ENCODE measurements at places on chromosomes 7 and 10.

DNA sequence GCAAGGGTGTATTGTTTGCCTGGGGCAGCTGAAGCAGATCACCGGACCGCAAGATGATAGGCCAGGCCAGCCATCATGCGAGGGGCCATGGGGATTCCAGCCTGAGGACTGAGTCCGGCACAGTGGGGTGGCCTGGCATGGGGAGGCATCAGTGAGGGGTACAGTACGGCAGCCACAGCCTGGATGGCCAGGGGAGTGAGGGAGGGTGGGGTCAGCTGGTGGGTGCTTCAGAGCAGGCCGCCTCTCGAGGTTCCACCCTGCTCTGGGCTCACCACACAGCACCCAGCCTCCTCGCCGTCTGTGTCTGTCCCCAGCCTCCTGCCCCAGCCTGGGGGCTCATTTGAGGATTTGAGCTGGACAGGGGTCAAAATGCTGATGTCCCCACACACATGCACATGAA is 508.5 kb upstream of the FOXK1 start:
- DNase-seq = no peak

DNA sequence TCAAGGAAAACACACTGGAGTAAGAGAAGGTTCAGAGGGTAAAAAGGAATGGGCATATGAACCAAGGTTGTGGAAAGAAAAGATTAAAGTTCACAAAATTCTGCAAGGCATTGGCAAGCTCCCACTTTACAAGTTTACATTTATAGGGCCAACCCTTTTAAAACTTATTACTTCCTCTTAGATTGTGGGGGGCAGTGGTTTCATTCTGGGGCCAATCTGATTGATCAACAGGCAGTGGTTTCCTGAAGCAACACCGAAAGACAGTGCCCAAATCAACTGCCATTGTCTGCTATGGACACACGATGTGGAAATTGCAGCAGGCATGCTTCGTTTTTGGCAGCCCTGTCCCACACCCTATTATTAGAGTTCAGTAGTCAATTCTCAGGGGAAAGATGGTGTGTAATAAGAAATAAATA is 154.0 kb downstream of the SGMS1 start:
- no peak for DNase-seq

DNA sequence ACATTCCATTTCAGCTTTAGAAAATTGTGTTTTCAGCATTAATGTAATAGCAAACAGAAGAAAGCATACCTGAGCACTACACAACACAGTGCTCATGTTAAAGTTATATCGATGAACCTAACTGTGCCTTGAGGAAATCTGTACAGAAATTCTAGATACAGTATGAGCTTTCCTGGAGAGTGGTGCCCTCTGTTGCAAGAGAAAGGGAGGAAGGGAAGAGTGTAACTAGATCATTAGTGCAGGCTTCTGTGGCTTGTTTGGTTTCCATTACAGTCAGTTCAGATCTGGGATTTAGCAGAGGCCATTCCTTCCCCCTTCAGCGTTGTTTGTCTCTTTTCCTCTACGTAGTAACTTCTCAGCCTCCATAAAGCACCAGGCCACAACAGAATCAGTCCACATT is 139.7 kb downstream of the HTR7 start:
- no peak for DNase-seq

GRCh38 chr10:125021686-125022344 is 79.9 kb downstream of the ZRANB1 start:
- no peak for DNase-seq

DNA sequence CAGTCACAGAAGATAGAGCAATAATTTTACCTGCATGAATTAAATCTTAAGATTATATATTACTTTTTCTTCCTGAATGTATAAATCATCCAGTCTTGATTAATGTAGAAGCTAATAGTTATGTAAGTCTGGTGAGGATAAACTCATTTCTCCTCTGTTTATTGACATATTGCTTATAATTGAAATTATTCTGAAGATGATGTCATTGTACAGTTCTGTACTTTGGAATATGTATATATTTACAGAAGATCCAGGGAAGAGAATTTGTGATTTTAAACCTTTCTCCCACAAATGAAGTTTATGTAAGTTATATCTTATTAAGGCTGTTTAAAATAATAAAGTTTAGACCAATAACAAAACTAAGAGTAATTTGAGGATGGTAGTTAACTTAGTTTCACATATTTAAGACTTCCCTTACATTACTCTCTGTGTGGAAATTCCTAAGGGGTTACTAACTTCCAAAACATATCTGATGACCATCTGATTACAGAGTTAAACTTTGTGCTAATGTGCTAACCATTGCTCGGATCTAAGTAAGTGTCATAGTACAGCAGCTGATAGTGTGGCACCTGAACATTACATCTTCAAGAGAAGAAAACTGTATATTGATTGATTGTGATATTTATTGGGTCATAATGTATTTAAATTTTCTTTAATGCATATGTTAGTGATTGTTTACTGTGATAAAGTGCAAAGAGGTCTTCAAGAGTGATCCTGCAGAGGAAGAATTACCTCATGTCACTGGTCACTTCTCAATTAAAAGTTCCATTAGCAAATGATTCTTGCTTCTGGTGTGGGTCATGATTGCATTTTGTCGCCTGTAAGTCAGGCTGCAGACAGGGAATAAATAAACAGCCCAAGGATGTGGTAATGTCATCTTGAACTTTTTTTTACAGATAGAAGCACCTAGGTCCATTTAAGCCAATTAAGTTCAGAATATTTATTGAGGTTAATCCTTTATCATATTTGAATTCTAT is 96.9 kb downstream of the UBE3C start:
- no peak for DNase-seq

- no peak for DNase-seq
Observed at GRCh38 chr10:120429395-120429794, 27.6 kb upstream of the PLPP4 start.

DNA sequence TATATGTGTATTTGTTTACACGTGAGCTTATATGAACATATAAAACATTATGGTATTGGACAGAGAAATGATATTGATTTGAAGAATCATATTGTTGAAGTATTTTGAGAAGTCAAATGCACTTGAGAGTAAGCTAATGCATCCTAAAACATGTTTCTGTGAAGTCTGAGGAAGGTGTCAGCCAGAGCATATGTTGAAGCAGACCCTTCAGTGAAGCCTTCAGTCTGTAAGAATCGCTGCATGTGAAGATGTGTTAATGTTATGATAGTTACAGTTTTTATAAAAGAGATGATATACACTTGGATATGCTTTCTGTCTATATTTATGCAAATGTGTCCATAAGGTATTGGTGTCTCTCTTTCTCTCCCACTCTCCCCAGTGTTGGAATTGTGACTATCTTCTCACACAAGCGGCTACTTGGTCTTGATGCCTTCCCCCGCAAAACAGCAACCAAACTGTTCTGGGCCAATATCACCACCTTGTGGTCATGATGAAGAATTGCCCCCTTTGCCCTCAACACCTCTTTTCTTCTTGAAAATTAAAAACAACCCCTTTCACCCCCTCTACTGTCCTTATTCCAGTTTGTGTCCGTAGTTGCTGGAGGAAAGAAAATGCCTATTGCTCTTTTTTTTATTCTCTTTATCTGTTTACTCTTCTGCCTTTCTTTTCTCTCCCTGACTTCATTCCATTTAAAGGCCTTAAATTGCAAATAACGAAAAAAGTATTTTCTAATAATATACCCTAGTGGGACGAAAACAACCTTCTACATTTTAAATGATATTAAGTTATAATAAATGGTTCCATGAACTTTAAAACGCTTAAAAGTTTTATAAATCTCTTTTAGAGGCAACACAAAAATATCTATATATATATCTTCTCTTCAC is 64.9 kb downstream of the IKZF1 start:
- no peak for DNase-seq

GRCh38 chr10:78450807-78451485 is 417.3 kb downstream of the RPS24 start:
- DNase-seq = no peak

GRCh38 chr7:111827863-111828504 is 265.7 kb upstream of the IMMP2L start:
- no peak for DNase-seq

GRCh38 chr10:73806176-73806950 is 5.0 kb downstream of the NDST2 start:
- DNase-seq = no peak

- no peak for DNase-seq
Observed at GRCh38 chr7:4282434-4283223, 399.5 kb upstream of the FOXK1 start.

GRCh38 chr10:24133835-24134234 is 75.1 kb upstream of the KIAA1217 start:
- no peak for DNase-seq

DNA sequence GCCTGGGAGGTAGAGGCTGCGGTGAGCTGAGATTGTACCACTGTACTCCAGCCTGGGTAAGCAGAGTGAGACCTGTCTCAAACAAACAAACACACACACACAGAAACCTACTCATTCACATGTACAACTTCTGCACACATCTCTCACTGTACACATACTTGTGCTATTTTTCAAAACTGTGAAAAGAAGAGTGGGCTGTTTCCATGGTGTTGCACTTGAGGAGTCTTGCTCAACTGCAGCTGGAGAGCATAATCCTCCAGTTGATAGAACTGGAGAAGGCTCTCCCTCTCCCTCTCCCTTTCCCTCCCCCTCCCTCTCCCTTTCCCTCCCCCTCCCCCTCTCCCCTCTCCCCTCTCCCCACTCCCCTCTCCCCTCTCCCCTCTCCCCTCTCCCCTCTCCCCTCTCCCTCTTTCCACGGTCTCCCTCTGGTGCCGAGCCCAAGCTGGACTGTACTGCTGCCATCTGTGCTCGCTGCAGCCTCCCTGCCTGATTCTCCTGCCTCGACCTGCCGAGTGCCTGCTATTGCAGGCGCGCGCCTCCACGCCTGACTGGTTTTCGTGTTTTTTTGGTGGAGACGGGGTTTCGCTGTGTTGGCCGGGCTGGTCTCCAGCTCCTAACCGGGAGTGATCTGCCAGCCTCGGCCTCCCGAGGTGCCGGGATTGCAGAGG is 43.7 kb upstream of the DLD start:
- DNase-seq = no peak

- DNase-seq = no peak
Observed at GRCh38 chr10:68795886-68796532, 31.3 kb upstream of the STOX1 start.

DNA sequence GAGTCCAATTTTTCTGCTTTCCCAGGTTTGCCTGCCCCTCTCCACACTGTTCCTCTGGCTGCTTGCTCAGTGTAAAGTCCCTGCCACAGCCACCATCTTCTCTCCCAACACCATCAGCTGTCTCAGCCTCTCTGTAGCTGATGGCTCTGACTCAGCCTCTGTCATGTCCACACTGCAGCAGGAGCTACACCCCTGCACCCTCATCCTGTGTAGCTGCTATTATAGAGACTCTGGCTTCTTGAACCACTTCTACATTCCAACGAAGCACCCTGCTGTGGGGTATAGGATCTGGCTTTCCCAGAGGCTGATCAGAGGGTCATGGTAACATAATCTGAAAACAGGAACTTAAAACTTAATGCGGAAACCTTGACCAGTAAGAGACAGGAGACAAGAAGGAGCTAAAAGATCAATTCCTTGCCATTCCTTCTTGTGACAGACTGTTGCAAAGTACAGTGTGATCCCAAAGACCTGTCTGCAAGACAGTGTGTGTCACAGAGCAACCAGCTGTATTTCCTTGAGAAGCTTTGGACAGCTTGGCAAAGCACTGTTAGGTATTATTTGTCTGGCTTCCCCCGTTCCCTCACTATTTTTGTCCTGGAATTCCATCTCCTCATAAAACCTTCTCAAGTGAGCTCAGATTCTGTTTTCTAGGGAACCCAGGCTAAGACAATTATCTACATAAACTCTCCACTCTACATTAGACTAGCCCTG is 42.3 kb downstream of the NRCAM start:
- DNase-seq = no peak

GRCh38 chr10:7424315-7424714 is 13.5 kb upstream of the SFMBT2 start:
- no peak for DNase-seq

DNA sequence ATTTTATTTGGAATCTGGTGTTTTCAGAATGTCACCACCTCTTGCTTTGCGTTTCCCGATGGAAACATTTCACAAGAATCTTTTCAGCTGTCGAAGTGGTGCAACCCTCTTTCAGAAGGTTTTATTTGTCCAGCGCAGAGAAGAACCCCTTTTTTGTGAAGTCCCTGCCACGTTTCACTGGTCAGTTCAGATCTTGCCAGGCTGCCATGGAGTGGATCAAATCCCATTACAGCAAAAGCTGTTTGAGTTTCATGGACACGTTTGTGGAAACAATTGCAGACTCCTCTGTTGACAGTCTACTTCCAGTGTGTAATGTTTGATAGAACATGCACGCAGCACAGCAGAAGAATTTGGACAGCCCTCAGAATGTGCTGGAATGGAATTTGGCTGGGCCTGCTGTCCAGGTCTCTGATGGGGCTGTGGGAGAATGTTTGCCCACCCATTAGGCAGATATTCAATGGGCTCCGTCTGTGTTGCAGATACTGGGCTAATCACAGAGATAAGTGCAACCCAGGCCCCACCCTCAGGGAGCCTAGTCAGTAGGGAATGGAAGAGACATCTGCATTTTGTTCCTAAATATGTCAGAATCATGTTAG is 143.2 kb downstream of the GRK5 start:
- DNase-seq = no peak

DNA sequence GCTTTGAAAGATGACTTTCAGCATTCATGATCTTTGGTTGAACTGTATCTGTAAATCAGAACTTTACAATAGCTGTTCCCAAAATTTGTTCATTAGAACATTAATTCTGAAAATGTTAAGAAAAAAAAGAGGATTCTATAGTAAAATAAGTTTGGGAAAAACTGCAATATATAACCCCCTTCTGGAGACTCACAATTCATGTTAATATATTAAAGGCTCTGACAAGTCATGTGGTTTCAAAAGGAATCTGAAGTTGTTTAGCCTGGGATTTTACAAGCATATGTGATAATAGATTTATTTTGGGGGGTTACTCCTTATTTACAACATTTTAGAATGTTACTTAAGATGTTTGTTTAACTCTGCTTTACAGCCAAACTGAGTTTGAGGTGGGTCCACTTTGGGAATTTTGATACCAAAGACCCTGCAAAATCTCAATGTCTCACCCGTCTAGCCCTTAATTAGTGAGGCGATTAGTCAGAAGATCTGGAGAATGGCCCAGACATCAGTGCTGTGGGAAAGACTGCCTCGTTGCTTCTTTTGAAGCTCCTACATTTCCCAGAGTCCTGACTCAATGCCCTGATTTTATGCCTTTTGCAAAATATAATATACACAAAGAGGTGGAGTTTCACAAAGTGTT is 40.0 kb downstream of the CDK1 start:
- no peak for DNase-seq

DNA sequence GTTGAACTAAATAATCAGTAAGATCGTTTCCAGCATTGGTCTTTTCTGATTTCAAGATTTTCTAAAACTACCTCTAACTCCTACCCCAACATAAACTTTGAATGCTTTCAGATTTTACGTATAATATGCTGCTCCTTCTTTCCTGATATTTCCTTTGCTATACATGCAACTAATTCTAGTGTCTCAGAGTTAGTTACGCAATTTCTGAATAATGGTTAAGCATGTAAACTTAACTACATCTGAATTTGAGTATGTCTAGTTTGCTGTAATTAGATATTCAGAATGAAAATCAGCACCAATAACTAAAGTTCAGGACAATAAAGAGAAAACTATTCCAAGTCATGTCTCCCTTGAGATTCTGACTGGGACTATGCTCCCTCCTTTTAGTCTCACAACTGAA is 71.0 kb downstream of the SEMA3C start:
- no peak for DNase-seq

- no peak for DNase-seq
Observed at GRCh38 chr10:60446851-60447250, 57.2 kb upstream of the ANK3 start.

GRCh38 chr10:133276435-133277201 is at the start of gene ADAM8:
Gene ADAM8, minus strand, starts transcription at chr10:133276868. Its CDS starts 51 bp downstream, at chr10:133276817.
- DNase-seq = peak; percentile 69

All from activated T-helper 1 cell treated with anti-CD3 and anti-CD28 coated beads, Interleukin-12 subunit alpha, Interleukin-12 subunit beta, Interleukin-2, Interleukin-4 antibody, amounts not matched to agents 30 ng/mL and 10 ng/mL and 1 ng/mL, durations not matched to agents 14 hours and 24 hours and 36 hours (primary cell).